ENCODE measurements at places on chromosomes 6 and 20.

DNA sequence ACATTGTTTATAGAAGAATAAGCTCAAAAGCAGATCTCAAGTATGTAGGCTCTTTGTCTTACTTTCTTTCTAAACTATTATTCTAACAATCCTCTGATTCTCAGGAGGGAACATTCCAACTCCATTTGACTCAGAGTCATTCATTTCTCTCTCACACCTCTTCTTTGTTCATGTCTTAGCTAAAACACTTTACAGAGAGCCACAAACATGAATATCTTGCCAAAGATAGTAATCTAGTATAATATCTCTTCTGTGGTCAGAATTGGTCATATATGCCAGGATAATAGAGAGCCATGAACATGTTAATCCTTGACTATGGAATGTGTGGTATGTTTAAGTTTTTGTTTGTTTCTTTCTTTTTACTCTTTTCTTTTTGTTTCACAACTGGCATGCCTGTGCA lies 456.0 kb upstream of the PTCHD4 start:
- DNase-seq, result no peak

DNA sequence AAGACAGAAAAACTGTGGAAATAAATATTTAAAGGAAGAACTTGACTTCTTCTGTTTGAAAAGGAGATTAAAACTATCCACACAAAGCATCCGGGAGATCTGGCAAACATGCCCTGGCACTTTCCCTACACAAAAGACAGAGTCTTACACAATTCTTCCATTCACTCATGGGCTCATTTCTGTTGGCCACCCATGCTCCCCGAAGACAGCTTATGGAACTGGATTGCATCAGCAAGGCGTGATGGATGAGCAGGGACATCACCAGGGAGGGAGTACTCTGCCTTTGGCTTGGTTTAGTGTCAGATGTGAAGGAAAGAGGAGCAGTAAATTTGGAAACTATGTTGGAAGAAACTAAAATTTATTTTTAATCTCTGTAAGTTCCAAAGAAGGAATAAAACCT lies 379.3 kb downstream of the CD109 start:
- no peak for DNase-seq

DNA sequence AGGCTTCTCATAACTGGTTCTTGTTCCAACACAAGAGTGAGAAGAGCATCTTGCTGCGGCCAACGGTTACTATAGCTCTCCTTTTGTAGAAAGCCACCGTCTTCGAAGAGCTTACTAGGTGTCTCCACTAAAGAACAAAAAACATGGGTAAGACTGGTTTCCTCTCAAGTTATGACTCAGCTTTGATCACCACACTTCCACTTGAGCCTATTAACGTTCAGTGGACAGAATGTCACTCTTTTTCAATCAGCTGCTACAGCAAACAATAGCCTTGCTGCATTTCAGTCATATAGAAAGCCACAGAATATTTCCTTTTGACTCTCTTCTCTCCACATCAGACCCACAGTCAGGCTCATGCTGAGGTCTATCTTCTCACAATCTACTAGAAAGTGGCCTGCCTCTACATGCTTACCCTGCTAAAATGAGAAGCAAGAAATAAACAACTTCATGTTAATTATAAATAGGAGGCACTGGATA lies 243.5 kb upstream of the PREP start:
- DNase-seq, result no peak

GRCh38 chr6:127907960-127908640 lies 7.2 kb upstream of the THEMIS start:
- no peak for DNase-seq

DNA sequence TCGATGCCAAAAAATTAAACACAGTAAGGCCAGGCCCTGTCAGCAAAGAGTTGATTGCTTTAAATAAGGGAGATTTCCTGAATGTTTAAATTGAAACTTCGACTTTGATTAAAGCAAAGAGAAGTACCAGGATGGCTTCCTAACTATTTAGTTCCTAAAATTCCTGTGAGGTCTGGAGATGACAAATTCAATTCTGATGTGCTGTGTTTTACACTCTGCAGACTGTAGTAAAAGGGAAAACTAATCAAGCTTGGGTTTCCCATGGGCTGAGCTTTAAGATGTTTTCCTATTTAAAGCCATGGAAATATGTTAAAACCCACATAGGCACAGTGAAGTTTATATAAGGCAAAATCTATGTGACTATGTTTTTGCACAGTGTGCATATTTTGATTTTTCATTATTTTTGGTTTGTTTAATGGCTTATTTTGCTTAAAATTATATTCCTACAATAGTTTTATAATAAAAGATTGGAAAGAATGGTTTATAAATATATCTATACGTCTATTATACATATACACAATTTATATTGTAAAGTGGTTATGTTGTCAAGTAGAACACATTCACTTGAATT lies 198.5 kb upstream of the EYA4 start:
- DNase-seq, result no peak

DNA sequence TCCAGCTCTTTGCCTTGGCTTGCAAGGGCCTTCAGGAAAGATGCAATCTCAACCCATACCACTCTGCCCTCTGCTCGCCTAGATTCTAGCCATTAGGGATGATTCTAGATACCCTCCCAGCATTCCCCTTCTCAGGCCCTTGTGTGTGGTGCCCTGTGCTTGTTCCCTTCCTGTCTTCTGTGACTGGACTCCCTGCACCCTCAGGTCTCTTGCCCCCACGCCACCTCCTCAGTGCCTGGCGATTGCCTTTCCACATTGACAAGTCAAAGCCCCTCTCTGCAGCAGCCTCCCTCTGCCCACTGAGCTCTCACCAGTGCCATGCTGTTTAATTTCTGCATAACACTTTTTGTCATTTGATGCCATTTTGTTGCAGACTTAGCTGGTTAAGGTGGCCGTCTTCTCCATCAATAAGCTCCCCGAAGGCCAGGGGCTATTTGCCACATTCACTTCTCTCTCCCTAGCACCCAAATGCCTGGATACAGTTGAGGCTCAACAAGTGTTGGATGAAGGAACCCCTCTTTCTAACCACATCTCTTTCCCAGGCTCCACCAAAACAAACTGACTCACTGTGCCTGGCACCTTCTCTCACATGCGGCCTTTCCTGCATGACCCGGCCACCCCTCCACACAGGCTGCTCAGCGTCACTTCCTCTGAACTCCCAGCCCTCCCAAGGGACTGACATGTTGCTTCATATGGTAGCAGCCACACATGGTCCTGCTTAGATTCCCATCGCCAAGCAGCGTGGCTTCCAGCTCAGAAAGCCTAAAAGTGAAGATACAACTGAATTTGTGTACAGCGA lies 4.6 kb upstream of the TXNDC5 start:
- no peak for DNase-seq

DNA sequence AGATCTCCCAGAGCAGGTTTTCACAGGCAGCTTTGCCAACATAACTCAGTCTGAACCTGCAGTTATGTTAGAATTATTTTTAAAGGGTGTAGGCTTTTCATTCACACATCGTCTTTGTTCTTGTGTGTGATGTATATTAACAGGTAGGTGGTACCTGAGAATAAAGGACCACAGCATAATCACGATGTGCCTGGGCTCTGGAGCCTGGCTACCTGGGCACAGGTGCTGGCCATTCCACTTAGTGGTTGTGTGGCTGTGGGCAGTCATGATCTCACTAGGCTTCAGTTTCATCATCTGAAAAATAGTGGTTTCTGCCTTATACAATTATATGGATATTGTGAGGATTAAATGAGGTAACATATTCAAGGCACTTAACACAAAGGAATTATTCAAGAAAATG lies 6.4 kb downstream of the CD109 start:
- DNase-seq, result no peak

DNA sequence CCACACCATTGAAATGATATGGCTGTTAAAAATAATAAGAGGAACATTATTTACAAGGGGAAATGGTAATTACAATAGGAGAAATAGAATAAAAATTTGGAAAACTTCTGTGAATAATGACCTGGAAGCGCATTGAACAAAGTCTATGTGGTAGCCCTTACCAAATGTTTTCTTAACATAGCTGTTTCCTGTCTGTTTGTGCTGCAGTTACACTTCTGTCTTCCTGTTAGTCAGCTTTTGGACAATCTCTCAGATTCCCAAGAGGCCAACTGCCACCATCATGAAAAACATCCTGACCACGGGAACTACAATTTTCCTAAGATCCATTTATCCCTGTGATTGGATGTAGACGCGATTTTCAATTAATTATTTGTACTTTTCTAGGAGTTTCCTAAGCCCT lies 754.4 kb upstream of the MARCKS start:
- DNase-seq, result no peak

DNA sequence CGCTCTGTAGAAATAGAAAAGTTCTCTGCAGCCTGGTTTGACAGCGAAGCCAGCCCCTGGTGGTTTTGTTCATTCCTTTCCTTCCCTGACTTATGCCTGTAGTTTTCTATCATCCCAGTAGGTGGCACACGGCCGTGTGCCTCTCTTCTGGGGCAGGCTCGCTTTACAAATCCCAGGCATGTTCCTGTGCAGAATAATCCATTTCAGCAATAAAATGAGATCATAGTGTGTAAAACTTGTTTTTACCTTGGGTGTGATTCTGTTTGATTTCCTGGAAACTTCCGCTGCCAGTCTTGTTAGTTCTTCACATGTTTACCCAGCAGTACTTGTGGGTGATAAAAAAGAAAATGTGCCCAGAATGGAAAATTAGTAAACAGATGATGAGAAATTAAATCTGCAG lies 7.4 kb upstream of the INSM1 start:
- peak; percentile 50 for DNase-seq

- DNase-seq, result no peak
Observed at GRCh38 chr6:154230393-154230792, 126.2 kb downstream of the IPCEF1 start.

DNA sequence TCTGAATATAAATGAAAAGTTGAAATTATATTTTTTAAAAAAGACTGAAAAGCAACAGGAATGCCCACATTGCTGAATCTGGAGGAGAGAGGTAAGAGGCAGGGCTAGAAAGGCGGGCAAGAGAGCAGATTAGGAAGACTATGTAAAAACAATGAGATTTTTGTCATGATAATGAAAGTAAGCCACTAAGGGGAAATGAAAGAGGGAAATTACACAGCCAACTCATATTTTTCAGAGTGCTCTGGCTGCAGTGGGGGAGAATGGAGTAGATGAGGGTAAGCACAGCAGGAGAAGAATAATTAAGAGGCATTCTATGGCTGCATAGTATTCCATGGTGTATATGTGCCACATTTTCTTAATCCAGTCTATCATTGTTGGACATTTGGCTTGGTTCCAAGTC lies 281.9 kb downstream of the PKHD1 start:
- no peak for DNase-seq

GRCh38 chr6:17957904-17958620 lies 29.4 kb downstream of the KIF13A start:
- DNase-seq, result no peak

- DNase-seq, result no peak
Observed at GRCh38 chr6:29986179-29986781, 43.9 kb downstream of the HLA-A start.

DNA sequence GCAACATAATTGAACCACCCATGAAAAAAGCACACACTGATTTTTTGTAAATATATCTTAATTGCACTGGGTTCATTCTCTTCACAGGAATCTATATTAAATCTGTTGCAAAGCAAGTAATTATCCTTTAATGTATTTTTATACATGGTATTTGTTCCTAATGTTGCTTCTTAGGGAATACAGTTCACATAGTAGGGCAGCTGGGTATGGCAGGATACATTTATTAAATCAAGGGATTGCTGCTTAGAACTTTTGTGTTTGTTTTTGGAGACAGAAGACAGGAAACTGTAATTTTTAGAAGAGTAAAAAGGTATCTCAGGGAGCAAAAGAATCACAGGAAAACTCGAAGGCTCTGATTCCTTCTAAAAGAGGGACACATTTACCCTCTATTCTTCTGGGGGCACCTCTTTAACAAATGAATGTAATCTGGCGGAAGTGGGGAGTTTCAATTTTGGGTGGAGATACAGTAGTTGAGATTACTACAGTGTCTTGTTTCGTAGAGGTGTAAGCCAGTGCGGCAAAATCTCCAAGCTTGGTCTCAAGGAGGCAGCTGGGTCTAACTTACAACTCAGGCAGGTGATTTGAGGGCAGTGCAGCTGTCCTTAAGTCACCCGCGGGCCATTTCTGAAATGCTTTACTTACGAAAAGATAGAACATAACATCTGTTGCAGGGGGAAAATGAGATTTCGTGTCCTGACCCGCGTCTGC lies 812 bp upstream of the SMIM13 start:
- DNase-seq, result peak; percentile 17

DNA sequence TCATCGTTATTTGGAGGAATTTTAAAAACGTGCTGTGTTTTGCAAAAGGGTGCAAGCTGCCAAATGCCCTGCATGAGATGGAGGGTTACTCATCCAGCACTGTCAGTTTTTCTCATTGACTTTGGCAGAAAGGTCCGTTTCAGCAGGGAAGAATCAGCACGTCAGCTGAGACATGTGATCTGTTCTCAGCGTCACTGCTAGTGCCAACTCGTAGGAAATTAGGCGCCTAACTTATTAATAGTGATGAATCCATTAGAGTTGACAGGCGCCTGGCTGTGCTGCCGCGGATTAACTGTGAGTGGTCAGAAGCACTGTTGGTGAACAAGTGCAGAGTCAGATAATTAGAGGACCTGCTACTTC lies 175.5 kb upstream of the FOXQ1 start:
- no peak for DNase-seq

Data from renal cortex interstitium (tissue), 15 donors.